ENCODE measurements at places on chromosomes 5 and 9. TPM values are rescaled to one million over a fixed set of nuclear protein-coding genes. Genes with fewer than 3 reads are reported as not detected.
A peak's percentile ranks its signal among the peaks of the same experiment; 100 is the strongest.

FOXD1 gene
- total RNA-seq = 0.54 TPM

GRCh38 chr9:130755377-130756007, 61.9 kb downstream of the EXOSC2 start:
- DNase-seq = peak; percentile 37

DNA sequence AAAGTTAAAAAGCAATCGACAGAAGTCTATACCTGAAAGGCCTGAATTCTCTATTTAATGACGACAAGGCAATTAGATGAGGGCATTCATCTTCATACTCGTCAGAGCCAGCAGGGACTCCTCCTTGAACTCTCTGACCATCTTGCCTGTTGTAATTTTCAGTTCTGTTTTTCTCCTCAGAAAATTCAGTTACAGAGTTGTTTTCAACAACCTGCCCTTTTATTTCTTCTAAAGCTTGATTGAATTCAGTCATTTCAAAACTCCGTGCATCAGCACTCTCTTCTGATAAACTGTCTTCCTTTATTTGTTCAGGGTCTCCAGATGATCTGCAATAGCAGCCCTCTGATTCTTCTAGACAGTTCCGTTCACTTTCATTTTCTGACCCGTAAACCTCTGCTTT, 15.6 kb downstream of the RIOK2 start:
- no peak for DNase-seq

GRCh38 chr5:80302636-80303035, 17.2 kb upstream of the SPZ1 start:
- DNase-seq = no peak

DNA sequence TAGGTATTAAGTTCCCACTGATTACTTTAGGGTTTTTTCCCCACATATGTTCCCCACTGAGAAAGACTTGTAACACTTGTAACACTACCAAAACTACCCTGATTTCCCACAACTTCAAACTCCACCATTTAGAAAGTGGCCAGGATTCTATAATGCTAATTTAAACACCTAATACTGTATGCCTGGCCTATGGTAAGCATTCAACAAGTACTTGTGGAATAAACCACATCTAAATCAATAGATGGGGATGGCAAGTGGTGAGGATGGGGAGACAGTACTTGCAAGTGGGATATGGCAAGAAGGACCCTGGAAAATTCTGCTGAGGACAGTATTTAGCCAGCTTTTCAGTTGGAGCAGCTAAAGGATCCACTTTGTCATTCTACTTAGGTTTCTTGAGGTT, 210.7 kb downstream of the EBF1 start:
- DNase-seq = no peak

GRCh38 chr9:113781896-113782295, 94.2 kb upstream of the ZNF618 start:
- no peak for DNase-seq

GRCh38 chr5:169548315-169548714, 35.3 kb upstream of the SPDL1 start:
- peak; percentile 50 for DNase-seq

GRCh38 chr9:82546136-82546535, 516.8 kb downstream of the RASEF start:
- no peak for DNase-seq

DNA sequence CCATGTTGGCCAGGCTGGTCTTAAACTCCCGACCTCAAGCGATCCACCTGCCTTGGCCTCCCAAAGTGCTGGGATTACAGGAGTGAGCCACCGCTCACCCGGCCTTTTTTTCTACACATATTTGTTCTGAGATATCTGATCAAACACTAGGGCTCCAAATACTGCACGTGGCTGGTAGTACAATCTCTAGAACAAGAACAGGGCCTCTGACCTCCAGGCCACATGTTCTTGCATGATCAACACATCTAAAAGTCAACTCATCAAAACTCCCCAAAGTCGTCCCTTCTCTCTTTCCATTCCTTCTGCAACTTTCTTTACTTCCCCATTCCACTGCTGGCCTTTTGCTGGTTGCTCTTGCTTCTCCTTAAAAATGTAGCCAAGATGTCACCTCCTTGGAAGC, 113.3 kb upstream of the LHFPL2 start:
- DNase-seq = no peak

DNA sequence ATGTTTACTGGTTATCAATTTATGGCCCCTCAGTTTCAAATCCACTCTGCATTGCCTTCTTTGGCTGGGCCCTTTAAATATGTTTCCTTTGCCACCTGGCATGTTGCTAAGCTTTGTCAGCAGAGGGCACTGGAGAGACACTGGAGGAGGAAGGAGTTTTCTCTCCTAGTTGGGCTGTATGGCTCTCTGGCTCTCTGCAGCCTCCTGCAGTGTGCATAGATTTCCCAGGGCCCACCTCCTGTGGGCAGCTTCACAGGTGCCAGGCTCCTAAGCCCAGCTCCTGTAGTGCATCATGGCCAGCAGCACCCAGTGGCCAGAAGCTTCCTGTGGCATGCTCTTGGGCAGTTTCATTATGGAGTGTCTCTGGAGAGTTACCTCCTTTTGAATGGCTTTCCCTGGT, 23.3 kb downstream of the CAVIN4 start:
- peak; percentile 88 for DNase-seq

Data from Karpas-422 (cell line).